Stromal cell of bone marrow (primary cell): ENCODE measurements at places on chromosomes 13 and 19.
A peak's percentile ranks its signal among the peaks of the same experiment; 100 is the strongest.

- DNase-seq, result peak; percentile 74
Observed at GRCh38 chr13:51000571-51001260, 91.1 kb downstream of the RNASEH2B start.

GRCh38 chr19:4831304-4831978 is at the start of gene TICAM1:
TSS of gene TICAM1 (minus strand) at chr19:4831712. CDS start at chr19:4818377, 13,335 bp downstream.
- DNase-seq, result peak; percentile 32

GRCh38 chr19:39843919-39844793 is 2.0 kb downstream of the FBL start:
- peak; percentile 40 for DNase-seq

GRCh38 chr19:36201684-36202083 is 12.8 kb downstream of the ZNF565 start:
- DNase-seq, result no peak

GRCh38 chr19:39987167-39987566 is 9.7 kb upstream of the ZNF546 start:
- no peak for DNase-seq

- DNase-seq, result no peak
Observed at GRCh38 chr19:18626906-18627305, 9.9 kb upstream of the KLHL26 start.

DNA sequence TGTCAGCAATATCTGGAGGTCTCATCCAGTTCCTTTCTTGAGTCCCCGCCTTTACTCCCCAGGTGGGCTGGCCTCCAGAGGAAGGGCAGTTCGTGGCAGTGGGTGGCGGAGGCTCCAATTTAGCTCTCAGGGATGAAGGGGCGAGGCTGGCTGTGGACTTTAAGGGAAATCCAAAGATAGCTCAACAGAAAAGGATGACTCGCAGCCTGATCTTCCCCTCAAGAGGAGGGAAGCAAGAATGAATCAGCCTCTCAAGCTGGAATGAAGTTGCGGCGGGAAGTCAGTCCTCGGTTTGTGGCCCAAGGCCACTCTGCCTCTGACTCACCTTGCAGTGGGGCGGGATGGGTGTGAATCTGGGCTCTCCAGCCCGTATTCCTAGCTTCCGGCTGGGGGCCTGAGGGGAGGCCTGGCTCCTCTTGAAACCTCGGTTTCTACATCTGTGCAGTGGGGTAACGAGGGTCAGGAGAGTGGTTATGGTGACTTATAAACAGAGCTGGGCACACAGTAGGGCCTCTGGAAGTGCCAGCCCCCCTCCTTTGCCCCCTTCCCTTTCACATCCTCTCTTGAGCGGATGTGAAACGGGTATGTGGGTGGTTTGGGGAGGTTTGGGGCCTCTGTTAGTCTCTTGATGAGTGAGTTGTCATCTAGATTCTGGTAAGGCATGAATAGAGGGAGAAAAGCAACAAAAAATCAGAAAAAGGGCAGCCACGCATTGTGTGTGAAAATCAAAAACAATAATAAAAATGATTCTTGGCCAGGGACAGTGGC is 10.5 kb upstream of the SMG9 start:
- DNase-seq, result peak; percentile 98
